ENCODE measurements at places on chromosomes 16 and 17. TPM values are rescaled to one million over a fixed set of nuclear protein-coding genes. Genes with fewer than 3 reads are reported as not detected.

The MT1A gene
- not detected for total RNA-seq

The SLC35G6 gene
- not detected for total RNA-seq

The FBF1 gene
- 12.6 TPM for total RNA-seq

The CD300A gene
- total RNA-seq, result not detected

The RNF227 gene
- 2.3 TPM for total RNA-seq

The HSD11B2 gene
- total RNA-seq, result 0.78 TPM

The CLEC19A gene
- not detected for total RNA-seq

The TMEM235 gene
- not detected for total RNA-seq

The RNF151 gene
- not detected for total RNA-seq

The AHSP gene
- not detected for total RNA-seq

The ASPA gene
- total RNA-seq, result not detected

The SLC5A10 gene
- total RNA-seq, result 0.14 TPM
